Peyer's patch (tissue), 4 donors: ENCODE measurements at places on chromosomes 7 and 10. TPM values are rescaled to one million over a fixed set of nuclear protein-coding genes. Genes with fewer than 3 reads are reported as not detected.

- H3K4me3 ChIP-seq: no peak overlapping the region
- H3K4me1 ChIP-seq: no peaks in the 10 kb centered on the region
- no peaks in the 10 kb centered on the region for H3K36me3 ChIP-seq
- no peak overlapping the region for H3K27ac ChIP-seq
- H3K27me3 ChIP-seq: no peaks in the 10 kb centered on the region
- DNase-seq: no peak
Measured at GRCh38 chr10:97278491-97278989, 13.9 kb downstream of the ARHGAP19 start.

DNA sequence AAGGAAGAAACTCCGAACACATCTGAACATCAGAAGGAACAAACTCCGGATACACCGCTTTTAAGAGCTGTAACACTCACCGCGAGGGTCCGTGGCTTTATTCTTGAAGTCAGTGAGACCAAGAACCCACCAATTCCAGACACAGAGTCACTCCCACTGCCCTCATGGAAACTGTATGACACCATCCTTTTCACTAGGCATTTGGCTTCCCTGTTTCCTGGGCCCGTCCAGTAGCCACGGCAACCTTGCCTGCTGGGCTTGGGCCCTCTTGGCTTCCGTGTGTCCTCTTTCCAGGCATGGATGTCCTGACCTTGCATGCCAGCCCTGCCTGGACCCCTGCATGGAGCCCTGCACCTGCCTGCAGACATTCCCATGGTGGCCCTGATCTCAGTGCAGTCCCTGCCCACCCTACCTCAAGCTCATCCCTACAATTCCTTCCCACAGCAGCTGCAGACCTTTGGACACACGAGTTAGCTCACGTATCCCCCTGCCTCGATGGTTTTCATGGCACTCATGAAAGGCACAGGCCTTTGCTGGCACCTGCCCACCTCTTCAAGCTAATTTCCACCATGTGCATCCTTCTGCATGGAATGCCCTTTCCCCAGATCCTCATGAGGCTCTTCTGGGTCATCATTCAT, 6.7 kb downstream of the SH2D4B start:
- H3K27me3 ChIP-seq: no peaks in the 10 kb centered on the region
- no peak for DNase-seq
- no peaks in the 10 kb centered on the region for H3K4me1 ChIP-seq
- H3K36me3 ChIP-seq: no peaks in the 10 kb centered on the region
- no peak overlapping the region for H3K27ac ChIP-seq

Gene SAP25
- 11.5 TPM for total RNA-seq

Gene PRKG1
- 31.1 TPM for total RNA-seq

Gene BAMBI
- not detected for total RNA-seq

Gene GIMAP1
- 4.6 TPM for total RNA-seq

Gene ECHS1
- 194 TPM for total RNA-seq

Gene PNPLA8
- total RNA-seq: 25.3 TPM

Gene LIPJ
- total RNA-seq: not detected
